ENCODE measurements at places on chromosomes 2 and 18. TPM values are rescaled to one million over a fixed set of nuclear protein-coding genes. Genes with fewer than 3 reads are reported as not detected.

The ALK gene
- total RNA-seq, result 0.69 TPM

The CDK5R2 gene
- under 0.01 TPM for total RNA-seq

The MFSD2B gene
- total RNA-seq, result under 0.01 TPM

The ANTXR1 gene
- 166 TPM for total RNA-seq

The CAPN14 gene
- 0.33 TPM for total RNA-seq

The EML6 gene
- total RNA-seq, result 0.93 TPM

The GREB1L gene
- 1.1 TPM for total RNA-seq

The COLEC12 gene
- total RNA-seq, result 0.33 TPM
